ENCODE measurements at places on chromosomes 2 and 18. TPM values are rescaled to one million over a fixed set of nuclear protein-coding genes. Genes with fewer than 3 reads are reported as not detected.

AP1S3 gene
- total RNA-seq, result 9.8 TPM

ALPI gene
- not detected for total RNA-seq

FAM110C gene
- 27.3 TPM for total RNA-seq

DNAH7 gene
- total RNA-seq, result 0.49 TPM

EFR3B gene
- total RNA-seq, result 1.5 TPM

NDC80 gene
- 3.9 TPM for total RNA-seq

CYTIP gene
- 12.5 TPM for total RNA-seq

SERPINB11 gene
- 8.6 TPM for total RNA-seq

PLB1 gene
- total RNA-seq, result 2.5 TPM

PLCD4 gene
- 12.0 TPM for total RNA-seq

LMAN2L gene
- total RNA-seq, result 13.0 TPM

STAMBP gene
- 30.4 TPM for total RNA-seq

RESP18 gene
- total RNA-seq, result not detected

RGPD6 gene
- total RNA-seq, result 42.5 TPM

RNF25 gene
- 25.5 TPM for total RNA-seq

RGPD3 gene
- 0.25 TPM for total RNA-seq

C1QL2 gene
- total RNA-seq, result not detected

CHAC2 gene
- 1.7 TPM for total RNA-seq

ALK gene
- total RNA-seq, result 0.74 TPM

CD8B2 gene
- 0.74 TPM for total RNA-seq

NCOA1 gene
- total RNA-seq, result 48.4 TPM

DPYSL5 gene
- total RNA-seq, result 0.74 TPM

DYSF gene
- total RNA-seq, result 10.1 TPM

HAAO gene
- total RNA-seq, result 5.9 TPM

RGPD4 gene
- total RNA-seq, result not detected

GYPC gene
- 84.2 TPM for total RNA-seq

RNF152 gene
- 45.7 TPM for total RNA-seq

MYOM1 gene
- total RNA-seq, result 1.2 TPM

CNGA3 gene
- total RNA-seq, result not detected

KCNS3 gene
- 20.1 TPM for total RNA-seq

KCNK3 gene
- 10.6 TPM for total RNA-seq

MROH2A gene
- not detected for total RNA-seq

PROKR1 gene
- total RNA-seq, result not detected

OBSL1 gene
- 53.0 TPM for total RNA-seq

PLGLB2 gene
- 2.0 TPM for total RNA-seq

TRAPPC12 gene
- 94.8 TPM for total RNA-seq

RAB27B gene
- 6.1 TPM for total RNA-seq

GALNT13 gene
- 0.25 TPM for total RNA-seq

KCNF1 gene
- not detected for total RNA-seq

Data from vagina (tissue), 2 donors.